ENCODE measurements at places on chromosomes 16 and 17.

- no peak for DNase-seq
Measured at GRCh38 chr17:69424287-69425041, 10.0 kb downstream of the MAP2K6 start.

- DNase-seq = no peak
Measured at GRCh38 chr17:68484458-68484857, 27.2 kb upstream of the WIPI1 start.

- DNase-seq = no peak
Measured at GRCh38 chr16:49437344-49437743, 63.7 kb downstream of the C16orf78 start.

GRCh38 chr16:71893888-71894228 lies 1.5 kb upstream of the IST1 start:
- no peak for DNase-seq

DNA sequence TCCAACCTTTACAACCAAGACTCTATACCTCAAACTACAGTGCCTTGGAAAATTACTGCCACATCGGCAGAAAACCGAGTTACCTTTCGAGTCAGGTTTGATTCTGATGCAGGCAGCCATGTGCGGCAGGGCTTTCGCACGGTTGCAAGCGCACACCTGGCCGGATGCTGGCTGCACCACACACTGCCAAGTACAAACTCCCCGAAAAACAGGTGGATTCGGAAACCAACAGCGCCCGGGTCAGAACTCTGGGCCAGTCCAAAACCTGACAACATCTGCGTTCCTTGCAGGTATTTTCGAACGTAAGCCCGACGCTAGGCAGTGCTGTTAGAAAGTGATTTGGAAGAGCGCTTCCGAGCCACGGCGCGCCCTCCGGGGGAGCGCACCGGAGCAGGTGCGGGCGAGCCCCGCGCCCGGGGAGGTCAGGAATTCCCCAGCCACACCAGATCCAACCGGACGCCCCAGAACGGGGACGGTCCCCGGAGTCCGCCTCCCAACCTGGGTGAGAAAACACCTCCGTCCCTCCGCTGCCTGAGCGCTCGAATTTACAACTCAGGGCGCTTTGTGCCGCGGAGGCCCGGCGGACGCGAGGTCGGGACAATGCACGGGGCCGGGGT lies 1.2 kb downstream of the USP7 start:
- DNase-seq = peak; percentile 63

DNA sequence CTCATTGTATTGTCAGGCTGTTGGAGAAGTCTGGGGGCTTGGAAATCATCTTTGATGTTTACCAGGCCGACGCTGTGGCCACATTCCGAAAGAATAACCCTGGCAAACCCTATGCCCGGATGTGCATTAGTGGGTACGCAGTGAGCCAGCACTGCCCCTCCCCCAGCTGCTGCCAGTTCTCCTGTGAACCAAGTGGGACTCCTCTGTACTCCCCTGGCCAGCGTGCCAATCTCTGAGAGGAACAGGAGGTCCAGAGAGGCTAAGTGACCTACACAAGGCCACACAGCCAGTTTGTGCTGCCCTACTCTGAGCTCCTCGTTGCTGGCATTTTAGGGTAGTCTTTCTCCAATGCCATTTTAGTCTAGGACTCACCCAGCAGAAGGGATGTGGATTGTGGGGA lies 1.9 kb upstream of the LLGL2 start:
- no peak for DNase-seq

GRCh38 chr17:76135810-76136188 lies 5.2 kb downstream of the FOXJ1 start:
- DNase-seq = no peak

- no peak for DNase-seq
Measured at GRCh38 chr17:74305865-74306654, 20.0 kb upstream of the KIF19 start.

- DNase-seq = no peak
Measured at GRCh38 chr16:27097800-27098230, 31.1 kb downstream of the C16orf82 start.

GRCh38 chr17:75619506-75620431 lies 13.5 kb upstream of the SMIM5 start:
- DNase-seq = peak; percentile 42

- DNase-seq = no peak
Measured at GRCh38 chr16:78289373-78289772, 189.9 kb downstream of the WWOX start.

DNA sequence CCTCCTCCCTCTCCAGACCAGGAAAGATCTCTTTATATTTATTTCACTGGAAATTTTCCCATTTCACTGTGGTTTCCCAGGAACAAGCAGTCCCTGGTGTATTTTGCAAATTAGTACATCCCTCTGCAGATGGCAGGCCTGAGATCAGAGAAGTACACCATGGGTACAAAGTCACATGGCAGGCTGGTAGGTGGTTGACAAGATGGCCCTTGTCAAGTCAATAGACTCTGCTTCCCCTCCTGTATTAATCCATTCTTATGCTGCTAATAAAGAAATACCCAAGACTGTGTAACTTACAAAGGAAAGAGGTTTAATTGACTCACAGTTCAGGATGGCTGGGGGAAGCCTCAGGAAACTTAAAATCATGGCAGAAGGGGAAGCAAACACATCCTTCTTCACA lies 51.6 kb upstream of the KSR1 start:
- DNase-seq = no peak

- no peak for DNase-seq
Measured at GRCh38 chr16:56450275-56450985, 702 bp downstream of the NUDT21 start.

GRCh38 chr16:53958341-53958880 lies 254.5 kb downstream of the FTO start:
- DNase-seq = no peak

DNA sequence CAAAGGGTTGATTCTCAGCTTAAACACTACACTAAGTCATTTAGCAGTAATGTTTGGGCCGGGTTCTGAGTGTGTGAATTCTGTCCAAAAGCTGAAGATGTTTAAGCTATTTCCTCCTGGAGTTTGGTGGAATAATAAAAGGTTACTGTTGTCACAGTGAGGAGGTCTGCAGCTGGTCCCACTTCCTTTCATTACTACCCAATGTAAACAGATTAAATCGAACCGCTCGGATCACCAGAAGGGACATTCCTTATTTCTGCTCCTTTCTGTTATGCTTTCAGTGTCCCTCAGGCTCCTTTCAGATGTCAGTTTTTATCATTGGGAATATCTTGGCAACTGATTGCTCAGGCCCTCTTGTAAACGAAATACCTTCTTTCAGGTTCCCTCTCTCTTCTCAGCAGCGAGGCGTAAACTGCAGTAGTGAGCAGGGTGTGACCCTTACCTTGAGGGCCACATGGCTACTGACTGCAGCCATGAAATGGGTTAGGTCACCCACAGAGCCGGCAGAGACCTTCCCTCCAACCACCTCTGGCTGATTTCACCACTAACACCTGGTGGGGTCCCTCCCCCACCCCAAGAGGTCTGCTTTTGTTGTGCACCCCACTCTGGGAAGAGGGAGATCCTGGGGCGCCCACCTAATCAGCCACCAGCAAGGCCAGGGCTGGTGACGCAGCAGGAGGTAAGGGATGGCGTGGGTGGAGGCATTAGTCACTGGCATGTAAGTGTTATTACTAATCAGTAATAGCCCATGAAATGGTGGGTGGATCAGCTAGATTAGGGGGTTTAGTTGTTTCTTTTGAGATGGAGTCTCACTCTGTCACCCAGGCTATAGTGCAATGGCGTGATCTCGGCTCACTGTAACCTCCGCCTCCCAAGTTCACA lies 117.6 kb downstream of the VPS53 start:
- peak; percentile 43 for DNase-seq

- DNase-seq = no peak
Measured at GRCh38 chr17:1803280-1803679, 26.4 kb downstream of the SMYD4 start.

GRCh38 chr16:77613095-77613494 lies 109.2 kb upstream of the NUDT7 start:
- DNase-seq = no peak

DNA sequence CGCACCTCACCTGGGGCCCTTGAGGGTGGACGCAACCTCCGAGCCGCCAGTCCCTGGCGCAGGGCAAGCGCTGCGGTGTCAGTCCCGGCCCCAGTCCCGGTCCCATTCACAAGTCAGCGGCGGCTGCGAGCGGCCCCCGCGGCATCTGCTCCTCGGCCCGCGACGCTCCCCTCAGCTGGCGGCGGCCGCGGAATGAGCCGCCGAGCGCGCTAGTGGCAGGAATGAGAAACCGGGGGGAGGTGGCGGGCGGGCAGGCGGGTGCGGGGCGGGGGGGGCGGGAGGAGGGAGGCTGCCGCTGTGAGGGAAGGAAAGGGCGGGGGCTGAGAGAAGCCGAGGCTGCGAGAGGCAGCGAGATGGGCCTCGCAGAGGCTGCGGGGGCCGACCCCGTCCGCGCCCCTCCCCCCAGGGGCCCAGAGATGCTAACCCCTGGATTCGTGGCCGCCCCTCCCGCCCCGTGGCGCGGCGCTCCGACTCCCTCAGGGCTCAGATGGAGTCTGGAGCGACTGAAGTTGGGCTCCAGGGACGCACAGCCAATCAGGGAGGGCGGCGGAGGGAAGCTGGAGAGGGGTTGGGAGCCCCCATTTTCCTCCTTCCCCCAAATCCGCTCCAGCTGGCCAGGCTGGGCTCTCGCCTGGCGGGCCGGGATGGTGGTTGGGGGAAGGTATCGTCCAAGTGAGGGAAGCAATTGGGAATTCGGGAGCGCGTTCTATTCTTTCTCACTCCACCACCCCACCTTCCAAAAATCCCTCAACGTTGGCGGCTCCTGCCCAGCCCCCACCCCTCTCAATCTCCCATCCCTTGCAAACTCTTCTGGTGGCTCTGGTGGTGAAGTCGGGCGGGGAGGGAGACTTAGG lies at the start of gene CDH11:
Gene CDH11, minus strand, starts transcription at position 194 of the 854 bp plus-strand sequence. CDS start 117,194 bp downstream, outside the sequence.
- no peak for DNase-seq

- no peak for DNase-seq
Measured at GRCh38 chr16:89392881-89393737, 97.3 kb downstream of the ANKRD11 start.

DNA sequence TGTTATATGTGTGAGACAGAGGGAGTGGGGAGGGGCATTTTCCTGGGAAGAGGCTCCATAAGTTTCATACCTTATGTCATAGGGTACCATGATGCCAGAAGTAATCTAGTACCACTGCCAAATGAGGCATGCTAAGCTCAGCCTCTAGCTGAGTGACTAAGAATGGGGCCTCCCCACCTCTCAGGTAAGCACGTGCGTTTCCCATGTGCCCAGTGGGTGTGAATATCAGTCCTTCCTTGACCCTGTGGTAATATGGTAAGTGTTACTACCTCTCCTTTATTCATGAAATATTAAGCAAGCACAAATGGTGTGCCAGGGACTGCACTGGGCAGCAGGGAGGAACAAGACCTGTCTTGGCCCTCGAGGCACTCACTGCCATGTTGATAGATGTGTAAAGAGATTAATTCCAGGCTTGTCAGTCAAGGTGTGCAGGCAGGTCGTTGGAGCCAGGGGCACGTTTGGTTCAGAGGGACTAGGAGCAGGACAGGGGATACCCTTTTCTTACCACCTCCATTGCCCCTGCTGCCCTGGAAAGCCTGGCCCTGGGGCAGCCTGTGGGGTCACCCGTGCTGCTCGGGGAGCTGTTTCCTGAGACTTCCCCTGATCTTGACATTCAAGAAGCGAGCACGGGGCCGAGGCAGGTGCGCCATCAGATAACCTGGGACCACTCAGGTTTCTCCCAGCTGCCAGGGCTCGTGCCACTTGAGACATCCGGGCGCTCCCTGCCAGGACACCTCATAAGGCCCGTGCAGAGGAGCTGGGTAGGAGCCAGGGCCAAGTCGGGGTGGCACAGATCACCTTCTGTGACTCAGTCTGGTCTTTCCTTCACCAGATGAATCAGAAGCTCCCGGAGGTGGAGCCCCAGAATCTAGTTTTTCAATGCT lies 8.8 kb downstream of the RSAD1 start:
- DNase-seq = peak; percentile 34

DNA sequence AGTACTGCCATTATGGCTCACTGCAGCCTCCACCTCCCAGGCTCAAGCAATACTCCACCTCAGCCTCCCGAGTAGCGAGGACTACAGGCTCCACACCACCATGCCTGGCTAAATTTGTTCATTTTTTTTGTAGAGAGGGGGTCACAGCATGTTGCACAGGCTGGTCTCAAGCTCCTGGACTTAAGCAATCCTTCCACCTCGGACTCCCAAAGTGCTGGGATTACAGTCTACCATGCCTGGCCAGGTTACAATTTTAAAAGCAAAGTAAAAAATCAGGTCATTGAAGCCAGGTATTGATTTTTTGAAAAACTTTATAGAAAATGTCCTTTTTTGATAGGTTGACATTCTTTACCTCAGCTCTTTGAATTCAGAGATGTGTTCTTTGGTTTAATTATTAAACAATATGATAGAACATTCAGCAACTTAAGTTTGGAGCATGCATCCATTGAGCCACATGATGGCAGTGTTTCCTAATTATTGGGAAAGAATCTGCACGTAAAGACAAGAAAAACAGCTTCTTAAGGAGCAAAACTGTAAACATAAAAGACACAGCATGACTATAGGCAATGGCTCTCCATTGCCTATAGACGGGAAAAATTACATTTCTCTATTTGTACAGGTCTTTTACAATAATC lies 1.7 kb upstream of the SLC16A11 start:
- peak; percentile 46 for DNase-seq

- peak; percentile 85 for DNase-seq
Measured at GRCh38 chr17:74671031-74671771, 41.5 kb downstream of the CD300LF start.

- peak; percentile 91 for DNase-seq
Measured at GRCh38 chr17:38729886-38730525, at the start of gene CISD3. TSS of gene CISD3 (plus strand) at chr17:38730341. CDS start at chr17:38730359, 18 bp downstream.

DNA sequence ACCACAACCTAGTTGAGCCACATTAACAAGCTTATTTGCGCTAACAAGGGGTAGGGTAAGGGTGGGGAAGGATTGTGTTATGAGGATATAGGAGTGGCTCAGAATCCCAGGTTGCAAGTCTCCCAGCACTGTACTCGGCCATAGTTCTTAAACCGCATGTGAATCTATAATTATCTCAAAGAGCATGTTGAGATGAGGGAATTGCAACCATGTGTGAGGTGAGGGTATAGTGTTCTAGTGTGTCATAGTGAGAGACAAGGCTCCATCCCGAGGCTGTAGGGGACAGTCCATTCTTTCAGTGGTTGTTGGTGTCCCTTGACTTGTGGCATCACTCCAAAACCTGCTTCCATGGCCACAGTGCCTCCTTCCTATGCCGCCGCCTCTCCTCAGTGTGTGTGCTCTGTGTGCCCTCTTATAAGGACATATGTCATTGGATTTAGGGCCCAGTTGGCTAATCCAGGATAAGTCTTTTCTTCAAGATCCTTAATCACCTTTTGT lies 22.7 kb upstream of the ATP5MC1 start:
- DNase-seq = no peak

- peak; percentile 79 for DNase-seq
Measured at GRCh38 chr17:32609085-32609484, 122.3 kb downstream of the CDK5R1 start.

GRCh38 chr16:1313721-1314369 lies 4.4 kb downstream of the UBE2I start:
- no peak for DNase-seq

GRCh38 chr16:25066426-25066746 lies 45.2 kb upstream of the LCMT1 start:
- DNase-seq = no peak
